Chondrocyte (in vitro differentiated cells): ENCODE measurements at places on chromosomes 13 and 19.
A peak's percentile ranks its signal among the peaks of the same experiment; 100 is the strongest.

- DNase-seq = no peak
Observed at GRCh38 chr19:18543814-18544475, 572 bp upstream of the FKBP8 start.

- no peak for DNase-seq
Observed at GRCh38 chr13:113142876-113143275, 15.6 kb upstream of the PROZ start.

- no peak for DNase-seq
Observed at GRCh38 chr13:59706101-59706976, 457.4 kb downstream of the DIAPH3 start.

DNA sequence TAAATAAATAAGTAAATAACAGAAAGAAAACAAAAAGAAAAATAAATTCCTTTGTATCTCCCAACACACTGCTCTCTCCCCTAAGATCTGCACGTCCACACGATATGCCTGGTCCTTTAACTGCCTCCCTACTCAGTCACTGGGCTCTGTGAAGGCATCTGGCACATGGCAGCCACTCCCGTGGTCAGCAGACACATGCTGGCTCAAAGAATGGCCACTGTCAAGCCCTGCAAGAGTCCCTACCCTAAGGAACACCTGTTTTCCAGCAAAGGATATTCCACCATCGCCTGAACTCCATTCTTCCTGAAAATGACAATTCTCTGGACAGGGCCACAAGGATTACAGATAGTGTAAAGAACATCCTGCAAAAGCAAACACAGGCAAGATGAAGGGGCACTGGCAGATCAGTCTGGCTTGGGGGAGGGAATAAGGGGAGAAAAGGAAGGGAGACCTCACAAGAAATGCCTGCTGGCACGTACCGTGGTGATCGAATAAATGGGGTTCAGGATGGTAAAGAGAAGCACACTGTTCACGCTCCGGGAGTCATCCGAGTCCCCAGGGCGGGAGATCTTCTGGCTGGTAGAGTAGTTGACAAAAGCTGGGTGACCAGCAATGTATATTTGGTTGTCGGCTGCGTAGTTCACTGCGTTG, 4.3 kb downstream of the HNRNPL start:
- no peak for DNase-seq

GRCh38 chr13:29508130-29508875, 87.2 kb downstream of the SLC7A1 start:
- peak; percentile 50 for DNase-seq

DNA sequence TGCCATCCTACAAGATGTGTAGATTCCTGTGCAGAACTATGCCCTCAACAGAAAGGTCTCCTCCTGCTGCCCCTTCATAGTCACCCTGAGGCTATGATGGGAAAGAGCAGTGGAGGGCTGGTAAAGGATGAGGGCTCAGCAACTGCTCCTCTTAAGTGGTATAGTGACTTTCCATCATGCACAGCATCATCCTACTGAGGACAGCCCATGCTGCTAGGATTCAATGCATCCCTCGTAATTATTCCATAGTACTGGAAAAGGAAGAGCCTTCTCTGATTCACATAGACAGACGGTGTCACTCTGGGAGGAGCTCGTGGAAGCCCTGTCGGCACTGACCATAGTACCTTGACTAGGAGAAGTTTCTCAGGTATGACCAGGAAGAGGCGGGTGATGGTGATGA, 47.6 kb upstream of the IRS2 start:
- no peak for DNase-seq

GRCh38 chr13:54198911-54199310, 1170.3 kb downstream of the OLFM4 start:
- DNase-seq = no peak

- DNase-seq = no peak
Observed at GRCh38 chr13:101150998-101151397, 265.3 kb downstream of the NALCN start.

GRCh38 chr19:44308011-44308410, 3.2 kb upstream of the ZNF235 start:
- DNase-seq = no peak

DNA sequence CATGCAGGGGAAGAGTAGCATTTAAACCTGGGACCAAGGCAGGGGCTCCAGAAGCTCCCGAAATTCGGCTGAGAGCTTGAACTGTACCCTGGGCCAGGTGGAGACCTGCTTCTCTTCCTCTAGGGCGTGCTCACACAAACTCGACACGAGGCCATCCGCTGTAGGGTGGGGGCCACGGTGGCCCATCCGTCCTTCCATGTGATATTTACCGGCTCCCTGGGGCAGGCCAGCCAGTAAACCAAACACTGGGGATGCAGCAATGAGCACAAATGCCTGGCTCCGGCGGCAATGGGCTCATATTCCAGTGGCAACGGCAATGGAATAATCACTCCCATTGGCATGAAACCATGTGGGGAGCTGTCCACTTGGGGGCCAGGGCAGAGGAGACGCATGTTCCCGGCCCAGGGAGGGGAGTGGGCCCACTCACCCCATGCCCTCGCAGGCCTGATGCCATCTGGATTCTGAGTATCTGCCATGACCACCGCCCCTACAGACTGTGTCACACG, 10.8 kb downstream of the SH3GL1 start:
- DNase-seq = no peak

GRCh38 chr13:114122127-114122511, 10.3 kb downstream of the RASA3 start:
- no peak for DNase-seq

DNA sequence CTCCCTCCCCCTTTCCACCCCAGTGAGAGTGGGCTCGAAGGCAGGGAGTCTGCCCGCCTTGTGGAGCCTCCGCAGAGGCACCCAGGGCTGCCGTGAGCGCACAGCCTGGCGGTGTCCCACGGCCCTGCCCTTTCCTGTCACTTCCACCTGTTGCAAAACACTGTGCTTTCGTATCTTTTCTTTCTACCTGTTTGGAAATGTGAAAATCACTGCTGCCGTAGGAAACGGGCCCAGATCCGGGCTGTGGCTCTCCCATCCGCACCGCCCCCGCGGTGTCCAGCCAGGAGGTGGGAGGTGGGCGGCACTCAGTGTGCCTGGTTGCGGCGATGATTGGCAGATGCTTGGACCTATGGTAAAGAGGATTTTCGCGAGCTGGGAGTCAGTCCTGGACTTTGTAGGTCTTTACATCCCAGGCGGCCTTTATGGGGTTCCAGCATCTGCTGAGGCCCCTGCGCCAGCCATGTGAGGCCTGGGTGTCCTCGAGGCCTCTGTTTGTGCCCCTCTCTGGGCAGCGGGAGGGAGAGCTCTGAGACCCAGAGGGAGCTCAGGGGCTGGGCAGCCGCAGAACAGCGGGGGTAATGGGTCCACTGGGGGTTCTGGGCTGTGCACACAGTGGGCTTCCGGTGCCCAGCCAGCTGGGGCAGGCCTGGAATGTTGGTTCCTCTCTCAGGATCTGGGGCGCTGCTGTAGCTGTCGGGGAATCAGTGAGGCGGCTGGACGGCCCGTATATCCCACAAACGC, 6.1 kb downstream of the STK11 start:
- DNase-seq = no peak

GRCh38 chr13:36417331-36417730, 15.0 kb upstream of the CCNA1 start:
- no peak for DNase-seq

GRCh38 chr13:97359181-97360057, 74.5 kb upstream of the RAP2A start:
- no peak for DNase-seq

DNA sequence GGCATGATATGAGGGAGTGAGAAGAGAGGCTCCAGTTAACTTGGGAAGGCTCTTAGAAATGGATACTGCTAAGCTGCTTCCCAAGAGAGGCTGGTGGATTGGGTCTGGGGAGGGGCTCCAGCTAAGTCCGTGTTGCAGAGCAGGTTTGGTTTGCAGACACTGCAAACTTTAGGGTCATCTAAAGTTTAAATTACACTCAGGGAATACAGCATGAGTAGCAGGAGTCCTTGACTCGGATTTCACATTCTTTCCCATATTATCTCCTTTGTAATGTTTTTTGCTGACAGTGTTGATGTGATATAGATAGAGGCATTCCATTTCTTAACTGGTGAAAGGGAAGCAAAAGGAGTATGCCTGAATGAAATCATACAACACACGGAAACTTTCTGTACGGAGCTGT, 31.9 kb downstream of the SGCG start:
- no peak for DNase-seq

GRCh38 chr13:47718556-47718955, 282.5 kb downstream of the SUCLA2 start:
- DNase-seq = no peak

GRCh38 chr13:64369121-64369520, 2861.0 kb downstream of the PCDH9 start:
- no peak for DNase-seq
